ENCODE measurements at places on chromosomes 5 and 9. TPM values are rescaled to one million over a fixed set of nuclear protein-coding genes. Genes with fewer than 3 reads are reported as not detected.

The RNF183 gene
- total RNA-seq: not detected

The PCDHGB4 gene
- 12.1 TPM for total RNA-seq

The ITGA1 gene
- total RNA-seq: 279 TPM

- DNase-seq: no peak
Observed at GRCh38 chr5:13932011-13932410, 12.5 kb downstream of the DNAH5 start.

DNA sequence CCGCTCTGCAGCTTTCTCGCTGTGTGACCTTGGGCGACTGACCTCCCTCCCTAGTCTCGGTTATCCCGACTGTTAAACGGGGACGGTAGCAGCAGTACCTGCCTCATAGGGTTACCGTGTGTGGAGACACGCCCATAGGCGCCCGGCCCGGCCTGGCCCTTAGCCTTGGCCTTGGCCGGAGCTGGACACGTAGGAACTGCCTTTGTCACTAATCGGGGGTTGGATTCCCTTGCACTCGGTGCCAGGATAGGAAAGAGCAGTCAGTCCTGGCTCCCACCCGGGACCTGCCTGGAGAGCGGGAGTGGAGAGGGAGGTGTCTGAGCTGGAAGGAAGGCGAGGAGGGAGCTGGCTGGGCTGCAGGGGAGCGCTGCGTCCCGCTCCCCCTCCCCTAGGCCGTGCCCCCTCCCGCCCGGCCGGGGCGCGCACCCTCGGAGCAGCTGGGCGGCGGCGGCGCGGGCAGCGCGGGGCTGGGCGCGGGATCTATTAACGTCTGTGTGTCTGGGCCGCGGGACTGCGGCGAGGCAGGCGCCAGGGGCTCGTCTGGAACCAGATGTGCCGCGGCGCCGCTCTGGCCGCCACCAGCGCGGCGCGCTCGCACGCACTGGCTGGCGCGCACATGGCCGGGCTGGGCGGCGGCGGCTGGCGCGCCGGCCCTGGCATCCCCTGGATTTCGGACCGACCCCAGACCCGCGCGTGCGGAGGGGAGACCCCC lies 31.7 kb downstream of the PRRX2 start:
- peak; percentile 78 for DNase-seq

DNA sequence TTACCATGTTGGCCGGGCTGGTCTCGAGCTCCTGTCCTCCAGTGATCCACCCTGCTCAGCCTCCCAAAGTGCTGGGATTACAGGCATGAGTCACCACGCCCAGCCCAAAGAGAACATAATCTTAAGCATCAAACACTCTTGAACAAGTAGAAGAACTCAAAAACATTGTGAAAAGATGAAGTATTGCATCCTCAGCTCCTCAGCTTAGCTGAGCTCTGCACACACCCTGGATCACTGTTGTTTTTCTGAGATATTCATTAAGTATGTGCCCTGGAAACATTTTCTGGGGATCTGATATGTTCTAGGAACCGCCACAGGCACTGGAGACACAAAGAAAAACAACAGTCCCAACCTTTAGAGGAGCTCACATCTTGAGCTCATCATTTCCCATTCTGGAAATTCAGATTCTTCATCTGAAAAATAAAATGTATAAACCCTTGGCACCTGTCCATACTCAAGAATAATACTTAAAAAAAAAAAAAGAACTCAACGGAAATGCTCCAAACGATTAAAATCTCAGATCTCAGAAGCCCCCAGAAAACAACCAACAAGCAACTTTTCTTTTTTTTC lies 62.2 kb upstream of the ZNF462 start:
- no peak for DNase-seq
